ENCODE measurements at places on chromosomes 4 and X.
A peak's percentile ranks its signal among the peaks of the same experiment; 100 is the strongest.

DNA sequence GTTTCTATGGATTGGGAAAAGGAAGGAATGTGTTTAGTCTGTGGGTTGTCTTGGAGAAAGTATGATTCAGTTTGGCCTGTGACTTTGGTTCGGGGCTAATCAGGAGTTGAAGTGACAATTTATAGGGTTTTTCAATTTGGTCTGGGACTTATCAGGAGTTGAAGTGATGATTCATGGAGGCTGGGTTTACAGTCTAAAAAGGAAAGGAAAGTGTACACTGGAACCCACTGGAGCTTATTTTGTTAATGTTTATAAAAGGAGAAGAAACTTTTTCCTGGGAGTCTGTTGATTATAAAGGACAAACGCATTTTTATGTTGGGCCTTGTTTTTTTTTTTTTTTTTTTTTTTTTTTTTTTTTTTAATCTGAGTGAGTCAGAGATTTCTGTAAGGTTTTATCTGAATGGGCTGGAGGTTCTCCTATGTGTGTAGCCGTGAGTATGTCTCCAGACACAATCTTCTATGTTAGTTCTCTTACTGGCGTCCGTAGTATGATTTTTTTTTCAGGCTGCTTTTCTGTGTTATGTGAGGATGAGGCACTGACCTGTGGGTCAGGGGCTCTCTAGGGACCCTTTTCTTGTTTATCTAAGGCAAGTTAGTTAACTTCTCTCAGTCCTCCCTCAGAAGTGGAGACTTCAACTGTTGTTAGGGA lies 33.0 kb upstream of the RAB9B start:
- peak; percentile 20 for DNase-seq

GRCh38 chrX:71253253-71254091 lies 468 bp downstream of the ZMYM3 start:
- peak; percentile 56 for DNase-seq

DNA sequence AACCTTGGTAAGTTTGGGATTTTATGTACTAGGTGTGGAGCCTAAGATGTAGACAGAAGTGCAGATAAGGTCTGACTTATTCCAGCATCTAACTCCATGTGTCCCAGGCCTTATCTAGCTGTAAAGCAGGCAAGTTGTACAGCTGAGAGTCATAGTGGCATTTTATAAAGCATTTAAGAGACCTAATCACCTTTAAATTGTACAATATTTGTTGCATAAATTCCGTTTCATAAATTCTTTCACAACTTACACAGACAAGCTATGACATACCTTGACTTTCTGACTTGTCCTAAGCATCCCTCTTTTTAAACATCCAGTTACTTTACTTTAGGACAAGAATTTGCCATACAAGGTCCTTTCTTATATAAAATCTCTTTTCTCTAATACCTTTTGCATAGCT lies 11.0 kb downstream of the SYAP1 start:
- no peak for DNase-seq

DNA sequence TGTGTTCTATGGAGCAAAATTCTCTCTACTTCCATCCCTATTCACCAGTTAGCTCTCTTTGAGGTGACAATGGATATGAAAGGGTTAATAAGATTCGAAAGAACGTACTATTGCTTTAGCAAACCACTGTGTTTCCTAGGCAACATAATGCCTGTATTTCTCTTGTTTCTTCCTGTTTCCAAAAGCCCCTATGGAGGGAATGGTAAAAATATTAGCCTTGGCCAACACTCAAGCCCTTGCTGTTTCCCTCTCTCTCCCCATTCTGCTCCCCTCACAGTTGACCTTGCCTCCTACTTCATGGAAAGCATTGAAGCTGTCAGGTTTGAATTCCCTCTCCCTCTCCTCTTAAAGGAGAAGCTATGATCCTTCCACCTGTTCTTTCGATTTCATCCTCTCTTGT lies 9.6 kb upstream of the PGRMC1 start:
- no peak for DNase-seq

DNA sequence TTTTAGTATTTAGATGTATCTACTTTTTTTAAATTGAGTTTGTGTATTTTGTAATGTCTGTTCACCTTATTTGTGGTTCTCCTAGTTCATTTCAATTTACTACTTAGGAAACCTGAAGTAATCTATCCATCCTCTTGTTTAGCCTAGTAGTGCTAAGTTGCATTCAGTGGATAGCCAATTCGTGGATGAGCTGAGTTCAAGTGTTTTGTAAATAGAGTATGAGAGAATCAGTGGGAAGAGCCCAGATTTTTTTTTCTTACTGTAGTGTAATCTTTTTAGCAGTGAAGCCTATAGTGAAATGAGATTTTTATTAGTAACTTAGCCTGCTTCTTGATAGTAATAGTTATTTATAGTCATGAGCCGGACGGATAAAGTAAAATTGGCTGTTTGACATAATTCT lies 21.7 kb downstream of the STAG2 start:
- no peak for DNase-seq

DNA sequence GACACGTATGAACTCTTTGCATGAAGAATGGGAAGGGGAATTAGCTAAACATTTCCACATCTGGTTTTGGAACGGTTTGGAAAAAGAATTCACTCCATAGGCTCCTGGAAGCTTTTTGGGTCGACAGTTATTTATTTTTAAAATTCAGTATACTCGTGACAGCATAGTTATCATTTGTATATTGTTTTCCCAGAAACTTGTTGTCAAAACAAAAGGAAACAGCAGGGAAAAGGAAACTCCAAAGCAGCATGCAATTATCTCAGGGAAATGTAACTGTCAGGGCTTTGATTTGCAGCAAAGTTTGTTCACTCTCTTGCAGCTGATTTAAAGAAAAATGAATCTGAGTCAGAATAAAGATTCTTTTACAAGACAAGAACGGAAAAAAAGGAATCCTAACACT lies 86.5 kb downstream of the PLAC1 start:
- DNase-seq: no peak

- DNase-seq: no peak
Observed at GRCh38 chr4:157564771-157565170, 344.2 kb downstream of the GRIA2 start.

GRCh38 chr4:29009908-29010307 lies 1710.3 kb upstream of the PCDH7 start:
- DNase-seq: no peak

- peak; percentile 53 for DNase-seq
Observed at GRCh38 chr4:62709618-62710252, 1509.6 kb downstream of the ADGRL3 start.

GRCh38 chr4:105153749-105154148 lies 7.1 kb downstream of the TET2 start:
- DNase-seq: no peak

GRCh38 chr4:68228568-68228967 lies 16.9 kb downstream of the TMPRSS11B start:
- no peak for DNase-seq

GRCh38 chr4:5078009-5078408 lies 26.7 kb downstream of the STK32B start:
- DNase-seq: no peak

GRCh38 chr4:158169506-158169905 lies 3.3 kb downstream of the GASK1B start:
- DNase-seq: peak; percentile 44

- DNase-seq: no peak
Observed at GRCh38 chr4:108450236-108450898, 170.0 kb upstream of the RPL34 start.

DNA sequence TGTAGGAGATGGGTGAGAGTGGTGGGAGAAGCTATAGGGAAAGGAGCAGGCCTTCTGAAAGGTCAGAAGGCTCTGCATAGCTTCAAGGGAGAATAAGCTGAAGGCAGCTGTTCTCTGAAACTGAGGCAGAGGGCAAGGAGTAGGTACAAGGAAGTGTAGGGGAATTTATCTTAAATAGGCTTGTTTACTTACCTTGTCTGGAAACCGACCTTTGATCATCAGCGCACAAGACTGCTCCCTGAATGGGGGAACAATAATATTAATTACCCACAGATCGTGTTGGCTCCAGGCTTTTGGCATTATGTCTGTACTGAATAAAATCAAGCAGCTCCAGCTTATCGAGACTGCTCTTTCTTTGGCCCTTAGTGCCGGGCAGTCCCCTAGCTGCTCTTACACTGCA lies 175.5 kb upstream of the MAGEB16 start:
- DNase-seq: no peak

- DNase-seq: peak; percentile 79
Observed at GRCh38 chr4:168648929-168649328, 152.1 kb downstream of the PALLD start.

- DNase-seq: no peak
Observed at GRCh38 chrX:19072372-19072771, 49.9 kb downstream of the ADGRG2 start.

DNA sequence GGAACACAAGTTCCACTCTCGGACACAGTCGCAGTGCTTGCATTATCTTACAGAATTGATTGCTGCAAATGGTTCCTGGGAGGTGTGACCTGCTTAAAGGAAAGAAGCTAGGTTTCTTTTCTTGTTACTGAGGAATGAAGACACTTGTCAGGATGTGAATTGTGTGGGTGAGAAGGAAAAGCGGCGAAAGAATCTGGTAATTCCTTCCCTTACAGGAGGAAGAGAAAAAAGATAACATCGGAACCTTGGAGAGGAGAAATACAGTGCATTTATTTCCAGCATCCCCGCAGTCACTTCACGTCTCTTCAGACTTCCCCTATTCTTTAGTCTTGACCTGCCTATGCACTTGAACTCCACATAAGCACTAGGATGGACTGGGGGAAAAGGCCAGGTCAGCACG lies 389 bp upstream of the CCSER1 start:
- DNase-seq: peak; percentile 1

- DNase-seq: no peak
Observed at GRCh38 chr4:133596459-133596858, 447.4 kb downstream of the PCDH10 start.

DNA sequence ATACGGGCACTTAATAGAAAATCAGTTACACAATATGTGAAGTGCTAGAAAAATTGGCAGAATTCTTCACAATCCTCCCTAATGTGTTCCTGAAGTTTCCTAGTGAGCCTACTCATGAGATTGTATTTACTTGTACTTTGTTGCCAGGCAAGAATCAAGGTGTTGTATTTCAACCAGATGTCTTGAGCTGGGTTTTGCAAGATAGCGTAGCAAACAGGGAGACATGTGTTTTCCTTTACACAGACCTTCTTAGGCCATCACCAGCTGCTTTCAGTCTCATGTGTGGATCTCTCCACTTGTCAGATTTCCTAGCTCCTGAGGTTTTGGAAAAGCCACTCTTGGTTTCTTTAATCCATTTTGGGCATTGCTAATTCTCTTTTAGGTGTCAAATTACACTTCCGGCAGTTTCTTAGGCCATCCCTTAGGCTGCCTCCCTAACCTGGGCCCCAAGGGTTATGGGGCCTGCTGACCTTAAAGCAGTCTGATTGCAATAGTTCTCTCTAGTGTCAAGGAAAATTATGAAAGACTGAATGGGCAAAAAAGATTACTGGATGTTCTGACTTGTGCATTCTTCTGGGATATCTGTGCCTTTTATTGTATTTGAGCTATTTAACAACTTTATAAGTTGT lies 12.2 kb upstream of the EDA start:
- DNase-seq: no peak

GRCh38 chrX:21658152-21658737 lies at the start of gene KLHL34:
TSS of gene KLHL34 (minus strand) at chrX:21658330. CDS start at chrX:21657788, 542 bp downstream.
- no peak for DNase-seq

Measured in astrocyte of the hippocampus (primary cell).